ENCODE measurements at places on chromosomes 16 and 17.

GRCh38 chr16:57503366-57503765, 17.1 kb upstream of the DOK4 start:
- no peak for DNase-seq

- no peak for DNase-seq
Measured at GRCh38 chr16:3878610-3879009, 1.9 kb downstream of the CREBBP start.

DNA sequence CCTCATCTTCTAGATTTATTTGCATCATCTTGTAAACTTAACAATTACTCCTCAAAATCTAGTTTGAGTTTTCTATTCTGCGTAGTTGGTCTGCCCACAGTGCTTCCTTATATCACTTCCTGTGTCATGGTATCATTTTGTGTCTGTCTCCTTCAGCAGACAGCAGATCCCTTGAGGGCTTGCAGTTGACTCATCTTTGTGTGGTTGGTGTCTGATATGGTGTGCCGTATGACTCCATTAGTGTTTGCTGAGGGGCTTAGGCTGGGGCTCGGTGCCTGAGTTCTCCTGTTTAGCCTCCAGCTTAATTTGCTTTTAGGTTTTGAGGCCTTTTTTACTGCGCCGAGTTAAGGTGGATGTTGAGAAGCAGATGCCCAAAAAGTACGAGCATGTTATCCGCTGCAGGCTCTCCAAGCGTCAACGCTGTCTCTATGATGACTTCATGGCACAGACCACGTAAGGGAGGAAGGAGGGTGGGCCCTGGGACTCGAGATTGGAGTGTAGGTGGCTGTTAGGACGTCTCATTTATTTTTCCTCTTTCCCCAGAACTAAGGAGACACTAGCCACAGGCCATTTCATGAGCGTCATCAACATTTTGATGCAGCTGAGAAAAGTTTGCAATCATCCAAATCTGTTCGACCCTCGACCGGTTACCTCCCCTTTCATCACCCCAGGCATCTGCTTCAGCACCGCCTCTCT, 16.9 kb downstream of the SRCAP start:
- DNase-seq = no peak

DNA sequence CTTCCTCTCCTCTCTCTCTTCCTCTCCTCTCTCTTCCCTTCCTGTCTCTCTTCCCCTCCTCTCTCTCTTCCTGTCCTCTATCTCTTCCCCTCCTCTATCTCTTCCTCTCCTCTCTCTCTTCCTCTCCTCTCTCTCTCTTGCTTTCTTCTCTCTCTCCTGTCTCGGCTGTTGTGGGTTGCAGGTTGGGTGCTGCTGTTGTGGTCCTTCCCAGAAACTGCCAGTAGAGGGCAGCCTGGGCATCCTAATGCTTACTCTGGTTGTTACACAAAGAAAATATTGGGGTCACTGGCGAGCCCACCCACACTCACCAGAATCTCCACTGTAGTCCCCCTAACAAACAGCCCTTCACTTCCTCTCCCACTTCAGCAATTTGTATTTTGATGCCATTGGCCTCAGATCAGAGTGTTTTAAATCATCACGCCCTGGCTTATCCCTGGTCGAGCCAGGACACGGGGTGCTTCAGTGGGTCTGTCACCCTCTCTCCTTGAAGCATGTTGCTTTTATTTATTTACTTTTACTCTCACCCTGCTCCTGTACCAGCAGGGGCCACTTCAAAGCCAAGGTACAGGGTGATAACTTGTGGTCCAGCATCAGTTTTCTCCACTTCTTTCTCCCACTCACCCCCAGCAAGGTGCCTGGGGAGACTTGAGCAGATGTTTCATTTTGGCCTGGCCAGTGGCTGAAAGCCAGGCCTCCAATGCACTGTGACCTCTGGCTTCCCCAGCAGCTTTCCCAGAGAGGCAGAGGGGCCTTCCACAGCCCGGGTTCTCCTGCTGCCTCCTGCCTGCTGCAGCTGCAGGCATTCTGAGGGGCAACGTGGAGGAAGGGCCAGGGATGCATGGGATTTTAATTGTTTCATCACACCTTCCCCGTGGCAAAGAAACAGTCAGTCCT, 4.7 kb upstream of the MMP15 start:
- no peak for DNase-seq

- no peak for DNase-seq
Measured at GRCh38 chr17:27840688-27841087, 40.4 kb upstream of the NOS2 start.

GRCh38 chr17:10051112-10051511, 146.0 kb upstream of the RCVRN start:
- DNase-seq = no peak

DNA sequence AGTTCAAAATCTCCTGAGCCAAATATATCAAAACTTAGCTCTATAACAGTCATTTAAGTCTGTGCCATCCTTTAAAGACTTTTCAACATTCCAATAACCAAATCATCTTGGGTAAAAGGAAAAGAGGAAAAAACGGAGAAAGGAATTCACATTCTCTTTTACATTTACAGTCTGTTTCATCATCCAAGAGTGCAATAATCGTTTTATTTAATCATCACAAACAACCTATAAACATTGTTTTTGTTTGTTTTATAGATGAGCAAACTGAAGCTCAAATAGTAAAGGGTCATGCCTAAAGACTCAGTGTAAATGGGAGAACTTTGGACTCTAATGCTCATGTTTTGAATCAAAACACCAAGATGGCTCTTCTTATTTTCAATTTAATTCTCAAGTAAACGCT, 252.3 kb downstream of the TOX3 start:
- DNase-seq = no peak

- no peak for DNase-seq
Measured at GRCh38 chr17:62614142-62614541, 13.3 kb upstream of the MRC2 start.

GRCh38 chr17:82881900-82882714, 42.3 kb upstream of the ZNF750 start:
- DNase-seq = no peak

Data from CMK (cell line).